ENCODE measurements at places on chromosomes 6 and 20.

GRCh38 chr6:134721060-134721405, 228.9 kb downstream of the ALDH8A1 start:
- no peak for DNase-seq

- DNase-seq = no peak
Measured at GRCh38 chr6:98516206-98516605, 318.2 kb upstream of the POU3F2 start.

DNA sequence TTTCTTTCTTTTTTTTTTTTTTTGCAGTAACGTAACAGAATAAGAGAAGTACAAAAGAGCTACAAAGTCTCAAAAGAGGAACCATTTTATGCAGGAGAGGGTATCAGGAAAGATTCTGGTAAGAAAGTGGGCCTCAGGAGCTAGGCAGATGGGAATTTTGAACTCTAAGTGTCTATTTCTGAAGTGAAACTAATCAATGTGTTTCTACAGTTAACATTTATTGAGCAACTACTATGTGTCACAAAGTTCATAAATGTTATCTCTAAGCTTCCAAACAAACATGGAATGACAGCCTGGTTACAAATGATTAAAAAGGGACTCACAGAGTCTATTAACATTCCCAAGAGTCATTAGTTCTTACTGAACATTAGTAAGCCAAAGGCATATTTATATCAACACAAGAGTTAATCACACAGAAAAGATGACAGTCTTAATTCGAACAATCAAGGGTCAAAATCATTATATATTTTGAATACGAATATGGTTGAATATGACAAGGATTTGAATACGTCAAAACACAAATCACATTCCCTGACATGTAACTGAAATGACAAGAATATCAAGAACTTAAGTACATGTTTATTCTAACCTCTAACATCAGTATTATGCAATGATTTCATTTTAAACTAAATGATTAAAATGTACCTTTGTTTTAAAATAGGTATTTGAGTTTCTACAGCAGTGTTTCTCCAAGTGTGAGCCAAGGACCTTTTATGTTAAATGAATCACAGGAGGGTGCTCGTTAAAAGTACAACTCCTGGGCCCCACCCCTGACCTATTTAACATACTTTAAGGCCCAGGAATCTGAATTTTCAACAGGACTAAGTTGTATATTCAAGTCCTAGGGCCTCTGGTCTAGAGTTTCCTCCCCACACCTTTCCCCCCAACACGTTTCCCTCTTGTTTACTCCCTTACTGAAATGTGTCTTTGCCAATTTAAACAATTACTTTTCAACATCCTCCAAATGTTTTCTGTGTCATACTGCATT, 89.7 kb downstream of the ATXN1 start:
- no peak for DNase-seq

DNA sequence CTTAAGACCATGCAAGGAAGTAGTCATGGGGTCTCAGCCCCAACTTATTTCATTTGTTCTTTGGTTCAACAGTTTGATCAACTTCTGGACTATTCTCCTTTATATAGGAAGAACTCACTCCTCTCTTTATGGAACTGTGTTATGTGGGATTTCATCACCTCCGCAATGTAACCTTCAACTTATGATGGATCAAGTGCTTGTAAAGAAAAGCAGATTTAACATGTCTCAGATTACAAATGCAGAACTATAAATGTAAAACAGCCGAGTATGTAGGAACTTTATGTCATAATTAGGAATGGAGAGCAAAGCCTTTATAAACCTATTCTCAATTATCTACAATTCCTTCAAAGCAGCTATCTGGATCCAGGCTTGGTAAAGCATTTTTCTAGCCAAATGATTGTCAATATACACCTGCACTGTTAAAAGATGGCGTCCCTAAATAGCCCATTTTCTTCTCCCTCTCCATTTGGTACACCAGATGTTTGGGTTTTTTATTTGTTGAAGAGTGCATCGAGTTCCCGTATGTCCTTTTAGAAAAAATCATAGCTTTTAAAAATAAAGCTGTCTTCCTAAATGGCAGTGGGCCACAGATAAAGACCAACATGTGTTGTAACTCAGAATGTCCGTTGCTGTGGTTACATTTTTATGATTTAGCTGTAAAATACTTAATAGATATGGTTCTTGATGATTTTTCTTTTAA, 985.1 kb upstream of the SLC35B3 start:
- no peak for DNase-seq

DNA sequence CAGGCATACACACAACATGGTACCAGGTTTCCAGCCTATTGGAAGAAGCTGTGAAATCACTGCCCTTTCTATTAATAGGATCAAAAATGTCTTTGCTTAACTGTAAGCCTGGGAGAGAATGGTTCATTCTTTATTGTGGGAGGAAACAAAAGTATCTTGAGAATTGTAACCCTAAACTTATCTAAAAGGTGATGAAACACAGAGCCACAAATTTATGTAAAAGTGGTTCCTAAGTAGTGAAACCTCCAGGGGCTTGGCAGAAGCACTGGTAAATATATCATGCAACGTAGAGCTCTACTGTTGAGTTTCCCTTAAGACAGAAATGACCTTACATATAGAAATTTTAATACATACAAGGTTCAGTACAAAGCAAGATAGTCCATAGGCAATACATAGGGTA, 17.2 kb upstream of the NOX3 start:
- DNase-seq = no peak

GRCh38 chr6:130859161-130859867, 32.1 kb downstream of the SMLR1 start:
- no peak for DNase-seq

DNA sequence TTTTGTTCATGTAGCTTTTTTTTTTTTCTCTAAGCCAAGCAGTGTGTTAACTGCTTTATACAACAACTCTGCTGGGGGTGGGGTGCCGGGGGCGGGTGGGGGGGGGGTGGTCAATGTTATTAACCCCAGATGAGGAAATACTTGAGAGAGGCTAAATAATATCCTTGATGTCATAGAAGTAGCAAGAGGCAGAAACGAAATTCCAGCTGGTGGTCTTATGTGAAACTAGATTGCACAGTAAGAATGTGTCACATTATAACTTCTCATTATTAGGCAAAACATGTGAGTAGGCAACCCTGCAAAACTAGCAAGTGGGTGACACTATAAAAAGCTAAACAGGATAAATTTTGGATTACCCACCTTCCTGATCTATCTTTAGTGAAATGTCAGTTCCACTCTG, 12.8 kb downstream of the MYLK4 start:
- no peak for DNase-seq

DNA sequence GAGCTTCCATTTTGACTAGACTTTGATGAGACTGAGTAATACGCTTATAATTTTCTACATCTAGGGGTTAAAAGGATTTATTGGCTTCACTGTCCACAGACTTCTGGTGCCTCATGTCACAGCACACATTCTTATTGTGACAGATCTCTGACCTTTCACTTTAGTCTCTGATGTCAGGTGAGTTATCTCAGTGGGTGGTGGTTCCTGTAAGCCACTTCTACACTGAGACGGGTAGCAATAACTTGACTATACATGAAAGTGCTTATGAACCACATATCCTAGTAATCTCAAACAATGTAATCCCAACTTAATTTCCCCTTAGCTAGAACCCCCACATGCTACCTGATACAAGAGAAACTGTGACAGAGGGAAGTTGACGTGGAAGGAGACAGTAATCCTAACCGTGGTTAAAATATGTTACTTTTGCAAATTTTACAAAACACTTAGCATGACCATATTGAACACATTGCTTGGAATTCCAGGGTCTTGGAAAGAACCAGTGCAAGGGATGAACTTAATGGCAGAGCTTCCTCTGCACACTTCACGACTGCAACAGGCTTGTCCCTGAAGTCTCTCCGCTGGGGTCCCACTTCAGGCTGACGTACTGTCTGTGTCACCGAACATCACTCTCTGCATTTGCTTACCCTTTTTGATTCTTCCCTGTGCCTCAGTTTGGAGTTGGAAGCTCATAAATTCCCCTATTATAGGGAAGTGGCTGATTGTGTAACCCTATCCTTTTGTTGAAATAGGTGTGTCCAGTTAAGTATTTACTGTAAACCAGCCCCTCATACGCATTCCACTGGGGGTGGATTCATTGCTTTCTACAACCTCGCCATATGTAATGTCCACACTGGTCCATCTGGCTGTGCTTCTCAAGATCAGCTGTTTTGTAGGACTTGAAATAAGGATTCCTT, 6.4 kb upstream of the TRIM40 start:
- peak; percentile 28 for DNase-seq

DNA sequence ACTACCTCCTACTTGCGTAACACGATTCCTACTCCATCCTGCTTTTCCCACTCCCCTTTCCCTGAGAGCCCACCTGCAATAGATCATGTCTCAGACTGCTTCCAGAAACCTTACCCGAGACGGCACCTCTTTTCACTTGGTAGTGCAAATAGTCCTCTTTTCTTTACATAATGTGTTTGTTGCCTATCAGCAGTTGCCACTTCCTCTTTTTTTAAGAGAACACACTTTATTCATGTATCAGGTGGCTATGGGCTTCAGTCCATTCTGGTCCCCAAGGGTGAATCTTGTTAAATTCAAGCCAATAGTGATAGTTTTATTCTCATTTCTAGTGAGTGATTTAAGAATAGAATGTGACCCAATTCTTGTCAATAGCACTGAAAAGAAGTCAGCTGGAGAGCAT, 57.7 kb upstream of the FERMT1 start:
- no peak for DNase-seq

GRCh38 chr6:110363748-110364147, 5.6 kb upstream of the METTL24 start:
- DNase-seq = no peak

- no peak for DNase-seq
Measured at GRCh38 chr6:10552270-10552810, 31.2 kb downstream of the GCNT2 start.

- peak; percentile 70 for DNase-seq
Measured at GRCh38 chr6:156175971-156176421, 601.2 kb upstream of the ARID1B start.

DNA sequence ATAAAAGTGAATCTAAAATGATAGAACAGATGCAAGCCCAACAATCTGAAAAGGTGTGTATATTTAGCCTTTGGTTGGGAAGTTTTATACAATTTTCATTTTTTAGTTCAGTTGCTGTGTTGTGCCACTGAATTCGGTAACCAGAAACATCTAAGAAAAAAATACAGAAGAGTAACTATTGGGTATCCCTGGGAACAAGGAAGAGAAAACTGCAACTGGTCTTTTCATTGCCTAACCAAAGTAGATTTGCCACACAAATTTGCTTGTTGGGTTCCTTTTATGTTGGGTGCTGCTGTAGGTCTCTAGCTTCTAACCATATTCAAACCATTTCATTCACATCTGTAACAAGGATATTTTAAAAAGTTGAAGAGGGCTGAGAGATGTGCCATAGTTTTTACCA, 2.8 kb upstream of the TMEM30A start:
- DNase-seq = no peak

DNA sequence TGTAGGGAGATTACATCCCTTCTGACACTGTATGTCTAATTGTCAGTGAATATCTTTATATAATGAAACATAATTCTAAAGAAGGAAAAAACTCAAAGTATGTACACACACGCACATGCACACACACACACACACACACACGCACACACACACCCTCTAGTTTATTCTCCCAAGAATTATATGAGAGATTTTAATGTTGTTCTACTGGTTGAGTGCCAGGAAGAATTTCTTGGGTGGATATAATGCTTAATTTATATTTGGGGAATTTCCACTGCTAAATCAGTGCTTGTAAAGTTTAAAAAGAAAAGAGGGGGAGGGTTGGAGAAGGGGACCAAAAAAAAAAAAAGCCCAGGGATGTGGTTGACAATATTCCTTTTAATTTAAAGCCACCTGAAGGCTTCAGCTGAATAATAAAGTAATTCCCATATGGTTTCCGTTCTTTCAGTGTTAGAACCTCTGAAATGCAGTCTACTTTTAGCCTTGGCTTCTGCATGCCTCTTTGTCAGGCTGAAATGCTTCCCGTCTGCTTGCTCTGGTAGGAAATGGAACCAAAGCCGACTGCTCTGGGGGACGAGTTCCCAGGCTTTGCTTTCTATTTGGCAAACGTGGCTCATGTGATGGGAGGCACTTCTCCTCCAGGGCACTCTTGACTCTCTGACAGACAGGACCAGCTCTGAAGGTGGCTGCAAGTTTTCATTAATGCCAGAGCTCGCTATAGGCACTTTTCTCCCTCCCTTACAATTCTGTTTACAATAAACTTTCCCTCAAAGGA, 225.4 kb downstream of the PRL start:
- no peak for DNase-seq

GRCh38 chr20:53495398-53496092, 98.1 kb downstream of the ZNF217 start:
- DNase-seq = no peak

DNA sequence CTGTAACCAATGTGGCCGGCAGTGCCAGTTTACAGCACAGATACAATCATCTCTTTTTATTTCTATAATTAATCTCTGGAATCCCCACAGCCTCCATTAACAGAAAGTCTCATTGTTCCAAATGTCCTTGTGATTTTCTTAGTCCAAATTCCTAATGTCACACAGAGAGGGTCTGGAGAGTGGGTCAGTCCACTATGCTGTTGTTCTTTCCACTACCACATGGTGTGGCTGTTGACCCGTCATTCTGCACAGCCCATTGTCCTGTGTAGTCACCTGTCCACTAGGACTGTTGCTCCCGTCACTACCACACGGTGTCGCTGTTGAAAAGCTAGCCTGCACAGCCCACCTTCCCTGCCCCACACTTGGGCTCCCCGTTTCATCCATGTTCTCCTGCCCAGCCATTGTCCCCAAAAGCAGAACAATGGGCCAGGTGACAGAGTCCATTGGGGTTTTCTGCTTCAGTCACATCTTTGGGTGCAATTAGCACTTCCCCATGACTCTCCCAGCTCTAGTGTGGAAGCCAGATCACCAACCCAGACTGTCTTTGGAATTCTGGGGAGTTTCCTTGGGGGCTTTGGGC, 8.6 kb upstream of the LBP start:
- DNase-seq = peak; percentile 4

DNA sequence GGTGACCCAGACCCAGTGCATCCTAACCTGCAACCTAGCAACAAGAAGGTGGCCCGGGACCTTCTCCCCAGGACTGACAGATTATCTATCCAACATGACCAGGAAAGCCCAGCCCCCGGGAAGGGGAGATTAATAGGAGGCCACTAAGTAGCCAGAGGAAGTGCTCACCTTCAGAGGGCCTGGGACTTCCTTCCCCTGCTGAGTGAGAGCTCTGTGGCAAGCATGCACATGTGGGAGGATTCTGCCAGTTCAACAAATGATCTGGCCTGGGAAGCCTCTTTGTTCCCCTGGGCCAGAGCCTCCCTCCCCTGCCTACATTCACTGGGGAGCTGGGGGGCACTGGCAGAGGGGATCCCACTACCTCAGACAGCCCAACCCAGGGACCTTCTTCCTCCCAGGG, 39.6 kb downstream of the SHLD1 start:
- no peak for DNase-seq

- no peak for DNase-seq
Measured at GRCh38 chr6:32983493-32983848, 15.1 kb downstream of the BRD2 start.

GRCh38 chr6:11363881-11364576, 131.6 kb upstream of the NEDD9 start:
- DNase-seq = no peak
